ENCODE measurements at places on chromosomes 3 and 15.

GRCh38 chr3:102104033-102104432 lies 254.7 kb downstream of the NFKBIZ start:
- DNase-seq = no peak

DNA sequence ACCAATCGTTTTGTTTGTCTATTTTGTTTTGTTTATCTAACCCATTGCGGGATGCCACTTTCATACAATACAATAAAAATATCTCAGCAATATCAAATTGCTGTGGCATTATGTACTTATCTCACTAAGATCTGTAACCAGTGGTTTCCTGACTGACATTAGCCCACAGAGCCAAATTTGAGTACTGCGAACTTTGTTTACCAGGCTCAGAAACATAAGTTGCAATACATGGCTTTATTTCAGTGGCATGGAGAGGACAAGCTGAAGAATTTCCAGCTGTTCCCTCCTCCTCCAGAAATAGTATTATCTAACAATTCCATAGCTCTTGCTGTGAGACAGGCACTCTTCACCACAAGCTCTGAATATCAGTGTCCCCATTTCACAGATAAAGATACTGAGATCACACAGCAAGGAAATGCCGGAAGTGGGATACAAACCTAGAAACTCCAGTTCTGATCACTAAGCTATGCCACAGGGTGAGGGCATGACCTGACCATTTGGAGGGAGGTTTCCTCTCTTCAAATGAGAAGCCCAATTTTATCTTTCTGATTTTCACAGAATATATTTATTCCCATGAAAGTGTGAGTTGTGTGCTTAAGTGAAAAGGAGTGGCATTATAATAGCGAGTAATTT lies 469.9 kb upstream of the CBLB start:
- no peak for DNase-seq

GRCh38 chr3:124560666-124561215 lies 169.5 kb upstream of the UMPS start:
- DNase-seq = no peak

GRCh38 chr3:38317192-38317759 lies 29.3 kb upstream of the XYLB start:
- DNase-seq = no peak
